ENCODE measurements at places on chromosomes 1 and 21.

GRCh38 chr1:93061895-93062792 is 16.9 kb upstream of the MTF2 start:
- no peak for DNase-seq

GRCh38 chr1:155759966-155760630 is 71.2 kb downstream of the DAP3 start:
- DNase-seq = no peak

- DNase-seq = no peak
Measured at GRCh38 chr1:17305576-17306095, 2.4 kb upstream of the PADI4 start.

GRCh38 chr1:172497230-172497629 is 35.7 kb upstream of the SUCO start:
- DNase-seq = no peak

DNA sequence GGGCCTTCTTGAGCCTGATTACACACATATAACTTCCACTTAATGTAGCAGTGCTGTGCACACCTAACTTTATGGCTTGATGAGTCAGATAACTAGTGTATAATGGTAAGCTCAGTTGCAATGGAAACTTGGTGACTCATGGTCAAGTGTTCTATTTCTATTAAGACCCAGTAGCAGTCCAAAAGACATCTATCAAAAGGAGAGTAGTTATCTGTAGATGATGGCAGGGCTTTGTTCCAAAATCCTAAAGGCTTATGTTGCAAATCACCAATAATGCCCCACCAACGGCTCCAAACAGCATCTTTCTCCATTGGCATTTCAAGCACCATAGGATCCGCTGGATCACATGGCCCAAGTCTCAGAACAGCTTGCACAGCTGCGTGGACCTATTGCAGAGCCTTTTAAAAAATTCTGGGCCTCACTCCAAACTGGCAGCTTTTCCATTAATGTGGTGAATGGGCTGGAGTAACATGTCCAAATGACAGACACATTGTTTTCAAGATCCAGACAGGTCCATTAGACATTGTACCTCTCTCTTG is 566.8 kb upstream of the USP24 start:
- no peak for DNase-seq

DNA sequence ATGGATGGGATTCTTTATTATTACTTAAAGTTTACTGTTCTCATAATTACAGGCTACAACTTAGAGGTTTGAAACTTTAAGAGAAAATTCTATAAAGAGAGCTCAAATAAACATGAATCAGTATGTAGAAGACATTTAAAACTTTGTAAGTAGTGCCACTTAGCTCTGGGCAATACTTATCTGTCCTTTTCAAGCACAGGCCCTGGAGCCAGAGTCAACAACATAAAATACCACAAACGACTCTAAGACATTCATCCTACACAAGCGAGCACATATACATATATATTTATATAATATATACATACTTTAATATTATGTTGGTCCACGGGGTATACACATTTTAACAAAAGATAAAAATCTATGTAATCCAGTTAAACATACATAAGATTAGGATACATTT is 24.1 kb upstream of the TTC39A start:
- DNase-seq = no peak

DNA sequence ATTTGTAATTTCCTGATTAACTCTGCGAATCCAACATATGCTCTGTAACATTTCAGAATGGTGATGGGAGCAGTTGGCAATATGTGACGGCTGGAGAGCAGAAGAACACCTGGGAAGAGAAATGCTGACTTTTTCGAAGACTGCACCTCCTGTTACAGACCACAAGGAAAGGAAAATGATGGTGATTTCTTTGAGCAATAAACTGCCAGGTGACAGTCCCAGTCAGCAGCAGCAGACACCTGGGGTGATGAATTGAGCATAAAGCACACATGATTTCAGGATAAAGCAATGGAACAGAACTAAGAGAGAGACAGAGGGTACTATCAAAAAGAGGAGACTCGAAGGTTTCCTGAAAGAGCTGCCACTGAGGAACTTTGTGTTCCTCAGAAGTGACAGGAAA is 528.6 kb downstream of the NEGR1 start:
- no peak for DNase-seq

- DNase-seq = no peak
Measured at GRCh38 chr1:175450219-175450618, 257.6 kb upstream of the KIAA0040 start.

GRCh38 chr1:53733447-53733931 is 5.5 kb downstream of the GLIS1 start:
- DNase-seq = no peak

GRCh38 chr21:45098867-45099266 is 24.5 kb downstream of the ADARB1 start:
- no peak for DNase-seq

DNA sequence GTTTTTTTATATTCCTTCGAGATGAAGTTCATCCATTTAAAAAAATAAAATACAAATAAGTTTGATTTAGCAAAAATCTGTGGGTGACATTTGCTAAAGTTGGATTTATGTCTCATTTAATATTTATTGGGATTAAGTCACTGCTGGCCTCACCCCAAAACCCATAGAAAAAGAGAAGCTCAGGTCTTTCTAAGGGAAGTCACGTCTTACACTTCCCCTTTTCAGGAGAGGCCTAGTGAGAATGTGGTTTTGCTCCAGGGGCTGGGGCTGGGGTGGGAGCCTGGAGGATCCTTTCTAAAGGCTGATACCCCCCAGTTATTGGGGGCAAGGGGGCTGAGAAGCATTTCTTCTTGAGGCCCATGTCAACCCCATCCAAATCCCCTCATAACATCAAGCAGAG is 300.3 kb downstream of the DSCAM start:
- DNase-seq = no peak

GRCh38 chr1:156608981-156609380 is 7.7 kb upstream of the GPATCH4 start:
- no peak for DNase-seq

DNA sequence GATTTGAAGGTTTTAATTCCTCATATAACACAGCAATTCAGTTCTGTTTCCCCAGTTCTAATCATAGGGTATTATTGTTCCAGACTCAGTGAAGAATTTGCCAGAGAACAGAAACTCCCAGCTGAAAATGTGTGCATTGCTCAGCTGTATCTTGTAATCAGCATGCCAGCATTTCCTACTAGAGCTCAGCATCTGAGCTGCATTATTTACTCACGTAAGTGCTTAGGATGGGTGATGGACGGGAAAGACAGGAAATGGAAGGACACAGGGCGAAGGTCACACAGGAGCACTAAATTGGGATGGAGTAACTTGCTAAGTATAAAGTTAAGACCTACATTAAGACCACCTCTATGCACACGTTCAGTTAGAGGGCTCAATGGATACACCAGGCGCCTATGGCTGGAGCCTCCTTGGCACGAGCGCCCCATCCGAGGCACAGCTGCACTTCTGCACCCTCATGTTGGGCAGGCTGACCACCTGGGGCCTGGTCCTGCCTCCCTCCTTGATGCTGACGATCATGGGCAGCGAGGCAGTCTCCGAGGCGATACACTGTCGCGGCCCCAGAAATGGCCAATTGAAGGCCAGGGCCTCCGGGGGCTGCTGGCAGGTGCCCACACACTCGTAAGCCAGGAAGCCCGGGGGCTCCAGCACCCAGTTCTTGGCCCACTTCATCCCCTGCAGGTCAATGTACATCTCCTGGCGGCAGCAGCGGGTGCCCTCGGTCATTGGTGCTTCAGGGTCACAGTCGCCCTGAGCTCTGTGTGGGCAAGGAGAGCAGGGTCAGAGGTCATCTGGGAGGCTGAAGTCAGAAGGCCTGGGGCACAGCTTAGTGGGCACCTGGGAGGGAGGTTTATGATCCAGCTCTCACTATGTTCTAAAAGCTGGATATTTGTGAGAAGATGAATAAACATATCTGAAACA is 3.7 kb downstream of the LEFTY2 start:
- DNase-seq = no peak

DNA sequence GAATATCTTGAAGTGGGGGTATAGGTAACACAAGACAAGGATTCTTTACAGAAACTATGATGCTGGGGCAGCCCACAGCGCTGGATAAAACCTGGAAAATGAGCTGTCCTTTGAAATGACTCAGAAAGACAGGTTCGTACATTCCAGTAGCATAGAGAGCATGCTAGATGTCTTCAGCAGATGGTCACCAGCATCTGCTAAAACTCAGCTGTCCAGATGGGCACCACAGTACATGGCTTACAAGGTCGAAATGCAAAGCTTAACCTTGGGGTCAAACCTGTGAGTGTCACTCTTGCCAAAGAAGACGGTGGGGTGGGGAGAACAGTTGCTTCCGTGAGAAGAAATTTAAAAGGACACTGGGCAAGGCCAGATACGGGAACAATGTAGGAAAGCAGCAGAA is 41.3 kb upstream of the TRIM45 start:
- DNase-seq = no peak

- no peak for DNase-seq
Measured at GRCh38 chr1:23897083-23897482, 16.1 kb downstream of the CNR2 start.

- no peak for DNase-seq
Measured at GRCh38 chr1:41664861-41665640, 180.6 kb upstream of the EDN2 start.

- DNase-seq = no peak
Measured at GRCh38 chr1:61289232-61290098, 207.1 kb downstream of the NFIA start.

DNA sequence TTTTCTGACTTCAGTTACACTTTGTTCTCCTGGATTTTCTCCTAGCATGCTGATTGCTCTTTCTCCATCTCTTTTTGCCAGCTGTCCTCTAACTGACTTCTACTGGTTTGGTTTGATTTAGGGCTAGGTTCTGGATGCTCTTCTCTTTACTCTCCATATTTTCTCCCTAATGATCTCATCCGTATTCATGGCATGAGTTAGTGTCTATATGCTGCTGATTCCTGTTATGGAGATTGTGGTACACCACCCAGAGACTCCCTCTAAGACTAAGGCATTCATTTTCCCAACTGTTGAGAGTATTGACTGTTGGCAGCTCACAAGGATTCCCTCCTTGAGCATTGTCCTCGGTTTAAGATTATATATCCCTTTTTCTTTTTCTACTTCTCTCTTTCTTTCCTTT is 28.9 kb downstream of the S1PR1 start:
- no peak for DNase-seq

- no peak for DNase-seq
Measured at GRCh38 chr1:1875932-1876331, 15.0 kb downstream of the GNB1 start.

DNA sequence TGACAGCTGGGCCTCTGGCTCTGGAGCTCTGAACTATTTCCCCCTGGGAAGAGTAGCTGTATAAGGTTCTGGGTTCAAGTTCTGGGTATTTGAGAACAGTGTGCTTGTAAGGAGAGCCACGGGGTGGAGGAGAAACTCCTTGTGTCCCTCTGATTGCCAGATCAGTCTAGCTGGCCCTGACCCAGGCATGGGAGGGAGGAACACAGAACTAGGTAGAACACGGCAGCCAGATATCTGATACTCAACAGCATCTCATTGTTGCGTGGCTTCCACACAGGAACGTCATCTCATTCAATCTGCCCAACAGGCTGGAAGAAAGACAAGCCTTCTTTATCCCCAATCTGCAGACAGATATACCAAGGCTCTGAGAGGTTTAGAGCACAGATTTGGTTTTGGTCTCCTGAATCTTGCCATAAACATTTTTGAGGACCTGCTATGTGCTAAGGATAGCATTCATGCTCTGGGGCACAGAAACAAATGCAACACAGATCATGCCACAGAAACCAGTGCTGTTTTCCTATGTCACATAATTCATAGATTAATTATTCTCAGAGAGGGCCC is 83.8 kb downstream of the PLXNA2 start:
- no peak for DNase-seq

All from stimulated activated CD4-positive, alpha-beta T cell treated with anti-CD3 and anti-CD28 coated beads, Interleukin-1b, Interleukin-23, amount 100 ng/mL, for 24 hours (primary cell).